Right lung (tissue), 10 donors: ENCODE measurements at places on chromosomes 4 and X. TPM values are rescaled to one million over a fixed set of nuclear protein-coding genes. Genes with fewer than 3 reads are reported as not detected.

Gene PGAM4
- polyA plus RNA-seq = 0.29 TPM

- DNase-seq = no peak
Observed at GRCh38 chrX:2513121-2513664, 12.4 kb upstream of the DHRSX start.

DNA sequence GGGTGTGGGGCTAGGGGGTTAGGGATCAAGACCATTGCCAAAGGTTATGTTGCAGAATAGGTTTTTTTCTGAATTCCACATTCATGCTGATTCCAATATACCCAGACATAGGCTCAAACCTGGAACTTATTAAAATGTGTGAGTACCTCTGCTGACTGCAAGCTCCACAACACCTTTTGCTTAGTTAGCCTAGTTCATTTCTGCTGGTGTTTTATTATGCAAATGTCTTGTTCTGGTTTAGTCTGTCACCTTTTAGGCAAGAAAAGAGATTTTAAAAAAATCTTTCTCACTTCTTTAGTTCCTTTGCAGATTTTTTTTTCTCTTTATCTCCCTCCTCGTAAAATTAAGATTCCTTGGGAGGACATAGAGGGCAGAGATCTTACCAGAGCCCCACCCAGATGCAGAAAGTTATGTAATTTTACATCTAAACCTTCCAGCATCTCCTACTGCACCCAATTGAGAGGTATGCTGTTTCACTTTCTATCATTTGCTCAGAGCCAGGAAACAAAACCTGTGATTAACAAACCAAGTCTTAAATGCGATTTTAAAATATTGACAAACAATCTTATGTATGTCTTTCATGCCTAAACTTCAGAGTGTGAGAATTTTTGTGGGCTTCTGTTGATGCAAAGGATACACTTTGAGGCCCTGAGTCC is 190.7 kb upstream of the CLNK start:
- DNase-seq = no peak

Gene BEND4
- polyA plus RNA-seq = 0.05 TPM

- no peak for DNase-seq
Observed at GRCh38 chr4:6951880-6952381, 42.3 kb downstream of the TBC1D14 start.

DNA sequence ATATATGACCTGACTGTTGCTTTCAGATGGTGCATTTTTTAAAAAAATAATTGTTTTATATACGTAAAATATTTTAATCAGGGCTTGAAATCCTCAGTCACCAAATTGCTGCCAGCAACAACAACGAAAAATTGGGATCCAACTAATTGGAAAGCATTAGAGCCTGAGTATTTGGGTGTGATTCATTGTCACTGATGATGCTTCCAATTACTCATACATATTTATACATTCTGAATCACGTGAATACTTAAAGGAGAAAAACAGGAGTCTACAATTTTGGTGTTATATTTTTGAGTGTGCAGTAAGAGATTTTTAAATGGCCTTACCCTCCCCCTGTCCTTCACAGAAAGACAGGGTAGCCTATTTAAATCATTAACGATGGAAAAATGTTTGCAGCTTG is 765.6 kb upstream of the TENM3 start:
- no peak for DNase-seq

Gene STOX2
- 19.7 TPM for polyA plus RNA-seq
